ENCODE measurements at places on chromosomes 4 and X. TPM values are rescaled to one million over a fixed set of nuclear protein-coding genes. Genes with fewer than 3 reads are reported as not detected.

- no peaks in the 10 kb centered on the region for H3K27me3 ChIP-seq
- no peaks in the 10 kb centered on the region for H3K36me3 ChIP-seq
- no peak overlapping the region for H3K4me3 ChIP-seq
- no peak overlapping the region for H3K27ac ChIP-seq
- DNase-seq = no peak
Measured at GRCh38 chrX:13074297-13075262, 30.2 kb upstream of the FAM9C start.

BTC gene
- total RNA-seq = not detected

- peaks cover 48% of the 10 kb centered on the region for H3K4me1 ChIP-seq
- H3K27me3 ChIP-seq = no peaks in the 10 kb centered on the region
- H3K27ac ChIP-seq = no peak overlapping the region
- H3K36me3 ChIP-seq = no peaks in the 10 kb centered on the region
Measured at GRCh38 chr4:151314010-151314355, 11.4 kb downstream of the SH3D19 start.

DNA sequence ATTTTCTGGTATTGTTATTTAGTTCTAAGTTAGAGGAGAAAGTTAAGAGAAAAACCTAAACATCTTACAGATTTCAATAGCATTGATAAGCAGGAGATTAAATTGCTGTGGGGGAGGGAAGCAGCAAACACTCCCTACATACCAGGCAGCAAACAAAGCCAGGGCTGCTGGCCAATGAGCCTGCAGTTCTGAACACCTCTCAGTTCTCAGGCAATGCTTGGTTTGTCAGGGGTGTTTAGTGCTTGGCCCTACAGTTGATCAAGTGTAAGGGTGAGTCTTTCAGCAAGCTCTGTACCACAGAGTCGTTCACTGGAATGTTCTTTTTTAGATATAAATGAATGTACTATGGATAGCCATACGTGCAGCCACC, 38.6 kb downstream of the EGFL6 start:
- DNase-seq = no peak
- no peak overlapping the region for H3K27ac ChIP-seq
- no peaks in the 10 kb centered on the region for H3K4me1 ChIP-seq
- no peak overlapping the region for H3K4me3 ChIP-seq

KCNE5 gene
- 0.31 TPM for total RNA-seq

TLL1 gene
- 1.4 TPM for total RNA-seq

GPR78 gene
- not detected for total RNA-seq

AKAP4 gene
- total RNA-seq = not detected

GRCh38 chr4:81491943-81492342, 20.2 kb upstream of the RASGEF1B start:
- no peaks in the 10 kb centered on the region for H3K36me3 ChIP-seq
- no peak overlapping the region for H3K4me3 ChIP-seq
- no peak for DNase-seq
- no peak overlapping the region for H3K27ac ChIP-seq
- no peaks in the 10 kb centered on the region for H3K27me3 ChIP-seq
- no peaks in the 10 kb centered on the region for H3K4me1 ChIP-seq

CT55 gene
- not detected for total RNA-seq

GRCh38 chr4:25928379-25929297, 14.6 kb downstream of the SMIM20 start:
- no peak overlapping the region for H3K27ac ChIP-seq
- H3K4me1 ChIP-seq = no peaks in the 10 kb centered on the region
- H3K27me3 ChIP-seq = no peaks in the 10 kb centered on the region
- peak; percentile 38 for DNase-seq
- H3K4me3 ChIP-seq = no peak overlapping the region

- no peak overlapping the region for H3K4me3 ChIP-seq
- H3K27ac ChIP-seq = no peak overlapping the region
- DNase-seq = no peak
- no peaks in the 10 kb centered on the region for H3K4me1 ChIP-seq
- H3K36me3 ChIP-seq = no peaks in the 10 kb centered on the region
- H3K27me3 ChIP-seq = no peaks in the 10 kb centered on the region
Measured at GRCh38 chr4:142358656-142359055, 487.4 kb downstream of the INPP4B start.

GRCh38 chr4:187175197-187175596, 451.5 kb upstream of the FAT1 start:
- H3K27ac ChIP-seq = no peak overlapping the region
- H3K4me1 ChIP-seq = no peaks in the 10 kb centered on the region
- no peaks in the 10 kb centered on the region for H3K36me3 ChIP-seq
- no peak for DNase-seq
- H3K4me3 ChIP-seq = no peak overlapping the region
- H3K27me3 ChIP-seq = no peaks in the 10 kb centered on the region

- H3K4me3 ChIP-seq = peak overlapping the region; percentile 98
- H3K4me1 ChIP-seq = peaks cover 24% of the 10 kb centered on the region
- peak; percentile 30 for DNase-seq
- H3K27me3 ChIP-seq = no peaks in the 10 kb centered on the region
- peak overlapping the region; percentile 24 for H3K27ac ChIP-seq
Measured at GRCh38 chr4:173332021-173332487, 2.1 kb downstream of the HMGB2 start.

HSFX1 gene
- total RNA-seq = 0.53 TPM

MAGEA8 gene
- not detected for total RNA-seq

DCAF12L2 gene
- not detected for total RNA-seq

GRCh38 chrX:49111791-49112190, 11.7 kb downstream of the GPKOW start:
- no peaks in the 10 kb centered on the region for H3K27me3 ChIP-seq
- H3K36me3 ChIP-seq = peaks cover 14% of the 10 kb centered on the region
- no peak overlapping the region for H3K27ac ChIP-seq
- no peaks in the 10 kb centered on the region for H3K4me1 ChIP-seq

GRCh38 chr4:107155366-107155765, 119.3 kb upstream of the DKK2 start:
- H3K4me3 ChIP-seq = no peak overlapping the region
- no peak overlapping the region for H3K27ac ChIP-seq
- peak; percentile 27 for DNase-seq
- no peaks in the 10 kb centered on the region for H3K36me3 ChIP-seq
- H3K4me1 ChIP-seq = no peaks in the 10 kb centered on the region

DNA sequence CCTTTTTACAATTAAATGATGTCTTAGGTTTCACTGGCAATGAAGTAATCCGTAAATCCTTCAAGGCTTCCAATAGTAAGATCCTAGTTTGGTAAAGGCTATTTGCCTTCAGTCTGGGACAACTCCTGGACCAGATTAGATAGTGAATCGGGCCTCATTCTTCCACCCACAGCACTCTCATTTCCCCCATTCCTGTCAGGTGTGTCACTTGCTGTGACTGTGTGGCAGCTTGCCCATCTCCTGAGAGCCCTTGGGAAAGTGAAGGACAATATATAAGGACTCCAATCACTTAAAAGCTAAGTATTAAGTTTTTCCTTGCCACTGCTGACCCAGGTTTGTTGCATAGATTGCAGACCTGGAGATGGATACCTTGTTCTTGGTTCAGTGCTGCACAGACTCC, 3.3 kb upstream of the GASK1B start:
- H3K36me3 ChIP-seq = no peaks in the 10 kb centered on the region
- no peak overlapping the region for H3K27ac ChIP-seq
- DNase-seq = peak; percentile 33
- H3K4me3 ChIP-seq = no peak overlapping the region
- no peaks in the 10 kb centered on the region for H3K27me3 ChIP-seq

GRCh38 chrX:150146271-150146896, 208.1 kb upstream of the EOLA2 start:
- H3K36me3 ChIP-seq = no peaks in the 10 kb centered on the region
- no peaks in the 10 kb centered on the region for H3K4me1 ChIP-seq
- H3K27ac ChIP-seq = no peak overlapping the region
- DNase-seq = no peak

- no peaks in the 10 kb centered on the region for H3K36me3 ChIP-seq
- no peak overlapping the region for H3K4me3 ChIP-seq
- H3K27ac ChIP-seq = no peak overlapping the region
- DNase-seq = no peak
- no peaks in the 10 kb centered on the region for H3K27me3 ChIP-seq
Measured at GRCh38 chr4:168735735-168736134, 238.9 kb downstream of the PALLD start.

DNA sequence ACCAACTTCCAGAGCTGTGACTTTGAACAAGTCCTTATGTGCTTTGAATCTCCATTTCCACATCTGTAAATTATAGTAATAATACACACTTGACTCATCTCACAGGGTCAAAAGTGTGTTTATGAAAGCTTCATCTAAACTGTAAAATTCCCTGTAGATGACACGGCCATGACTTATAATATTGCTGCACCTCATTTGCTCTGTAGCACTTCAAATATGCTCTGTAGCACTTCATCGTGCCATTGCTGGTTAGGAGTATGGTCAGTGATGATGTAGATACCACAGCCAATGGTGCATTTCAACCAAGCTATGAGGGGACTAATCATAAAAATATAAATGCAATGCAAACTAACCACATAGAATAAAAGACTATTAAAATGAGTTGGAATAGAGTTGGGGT, 318.6 kb downstream of the ANK2 start:
- H3K36me3 ChIP-seq = no peaks in the 10 kb centered on the region
- H3K27ac ChIP-seq = no peak overlapping the region
- H3K4me3 ChIP-seq = no peak overlapping the region
- no peak for DNase-seq
- no peaks in the 10 kb centered on the region for H3K4me1 ChIP-seq

EREG gene
- not detected for total RNA-seq

DNA sequence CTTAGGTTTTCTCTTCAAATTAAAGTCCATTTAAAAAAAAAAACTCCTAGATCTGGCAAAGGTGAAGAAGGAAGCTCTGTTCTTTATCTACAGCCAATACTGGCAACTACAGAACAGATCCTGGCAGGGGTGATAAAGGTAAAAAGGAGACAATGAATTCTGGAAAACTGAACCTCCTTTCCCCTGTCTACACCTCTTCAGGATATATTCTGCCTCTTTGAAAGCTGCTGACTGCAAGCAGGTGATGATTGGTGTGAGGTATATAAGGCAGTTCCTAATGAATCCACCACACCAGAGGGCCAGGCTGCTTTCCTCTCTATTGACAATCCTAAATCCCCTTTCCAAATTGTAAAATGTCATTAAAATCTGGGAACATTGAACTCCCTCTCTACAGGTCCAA, 370.1 kb downstream of the PPP3CA start:
- H3K27ac ChIP-seq = no peak overlapping the region
- H3K36me3 ChIP-seq = no peaks in the 10 kb centered on the region
- no peak overlapping the region for H3K4me3 ChIP-seq

GRCh38 chrX:9940421-9940820, 26.7 kb upstream of the CLDN34 start:
- H3K27me3 ChIP-seq = no peaks in the 10 kb centered on the region
- peaks cover 13% of the 10 kb centered on the region for H3K4me1 ChIP-seq
- H3K4me3 ChIP-seq = no peak overlapping the region
- peak overlapping the region; percentile 70 for H3K27ac ChIP-seq

FAM241A gene
- 9.1 TPM for total RNA-seq

IGFBP7 gene
- total RNA-seq = 526 TPM

F8A3 gene
- total RNA-seq = 9.7 TPM

HOPX gene
- total RNA-seq = 5.8 TPM
